Spinal cord (tissue), 10 donors: ENCODE measurements at places on chromosomes 1 and 21. TPM values are rescaled to one million over a fixed set of nuclear protein-coding genes. Genes with fewer than 3 reads are reported as not detected.

Gene FCRL4
- total RNA-seq, result not detected

Gene PFDN2
- 30.3 TPM for total RNA-seq

Gene SLFNL1
- 0.66 TPM for total RNA-seq

Gene GNG4
- 16.2 TPM for total RNA-seq

Gene FAM78B
- 6.1 TPM for total RNA-seq

Gene REN
- total RNA-seq, result not detected

Gene MXRA8
- total RNA-seq, result 212 TPM

Gene LRRC3
- total RNA-seq, result 1.4 TPM

Gene TEDDM1
- total RNA-seq, result not detected

Gene SPATA45
- total RNA-seq, result 4.7 TPM
